ENCODE measurements at places on chromosomes 4 and X.

GRCh38 chr4:117357437-117357836 lies 272.1 kb upstream of the TRAM1L1 start:
- no peak for DNase-seq

DNA sequence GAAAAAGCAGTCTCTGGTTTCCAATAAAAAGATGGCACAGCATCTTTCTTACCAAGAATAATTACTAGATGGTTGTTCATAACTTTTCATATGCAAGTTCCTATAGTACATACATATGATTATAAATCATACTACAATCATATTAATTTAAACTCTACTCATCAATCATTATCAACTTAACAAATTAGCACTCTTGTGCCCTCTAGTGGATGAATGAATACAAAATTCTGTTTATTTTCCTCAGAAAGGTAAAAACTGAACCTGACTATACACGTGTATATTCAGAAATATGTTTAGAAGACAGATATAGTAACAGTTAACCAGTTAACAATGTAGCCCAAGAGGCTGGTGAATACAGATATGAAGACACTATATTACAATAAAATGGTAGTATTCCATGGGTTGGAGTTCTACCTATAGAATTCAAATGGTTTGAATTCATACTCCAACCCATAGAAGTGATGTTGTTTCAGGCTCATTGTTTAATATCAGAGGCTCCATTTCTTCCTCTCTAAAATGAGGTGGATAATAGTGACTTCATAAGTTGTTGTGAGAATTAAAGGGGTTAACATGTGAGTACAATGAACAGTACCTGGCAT lies 100.0 kb downstream of the ADAMTS3 start:
- DNase-seq = no peak

GRCh38 chr4:157043131-157043530 lies 32.8 kb upstream of the GLRB start:
- no peak for DNase-seq

GRCh38 chr4:74428276-74428675 lies 16.7 kb upstream of the AREG start:
- no peak for DNase-seq

- DNase-seq = no peak
Observed at GRCh38 chr4:72567821-72568675, 973 bp downstream of the ADAMTS3 start.

- DNase-seq = no peak
Observed at GRCh38 chrX:108601276-108601675, 135.1 kb downstream of the IRS4 start.

- DNase-seq = no peak
Observed at GRCh38 chr4:32499171-32499570, 1779.0 kb downstream of the PCDH7 start.

DNA sequence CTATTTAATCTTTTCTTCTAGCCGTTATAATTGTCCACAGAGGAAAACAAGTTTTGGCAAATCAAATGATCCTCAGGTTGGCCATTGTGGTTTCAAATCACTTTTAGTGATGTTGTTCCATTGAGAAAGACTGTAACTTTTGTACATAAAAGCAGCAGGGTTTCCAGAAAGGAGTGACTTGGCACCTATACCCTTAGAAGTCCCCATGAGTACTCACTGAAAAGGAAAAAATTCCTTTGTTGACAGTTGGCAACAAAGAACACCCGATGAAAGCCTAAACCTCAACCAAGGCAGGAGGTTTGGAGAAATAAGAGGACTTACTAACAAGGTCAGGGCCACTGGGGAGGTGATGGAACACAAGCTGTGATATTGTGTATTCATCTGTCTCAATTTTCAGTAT lies 474.4 kb downstream of the RAPGEF2 start:
- DNase-seq = no peak

GRCh38 chr4:26131711-26132110 lies 189.1 kb upstream of the RBPJ start:
- DNase-seq = no peak

GRCh38 chr4:164188236-164188635 lies 565.7 kb upstream of the SMIM31 start:
- no peak for DNase-seq

- no peak for DNase-seq
Observed at GRCh38 chr4:25857403-25857802, 5.4 kb downstream of the SEL1L3 start.

DNA sequence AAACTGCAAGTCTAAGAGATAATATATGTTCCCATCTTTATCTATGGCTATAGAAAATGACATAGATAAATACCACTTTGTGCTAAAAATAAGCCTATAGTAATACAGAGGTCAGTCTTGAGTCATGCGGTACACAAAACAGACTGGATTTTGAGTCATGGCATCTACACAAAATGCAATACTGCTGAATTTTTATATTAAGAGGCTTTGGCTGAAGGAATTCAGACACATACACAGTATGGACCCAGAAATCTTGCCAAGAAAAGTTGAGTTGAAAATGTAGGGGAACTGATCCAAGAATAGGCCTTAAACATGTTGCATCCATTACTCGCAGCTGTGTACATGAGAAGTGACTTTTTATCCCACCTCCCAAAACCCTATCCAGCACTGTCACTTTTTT lies 184.4 kb downstream of the TENM3 start:
- no peak for DNase-seq

GRCh38 chr4:182278729-182279128 lies 35.5 kb downstream of the TENM3 start:
- no peak for DNase-seq

DNA sequence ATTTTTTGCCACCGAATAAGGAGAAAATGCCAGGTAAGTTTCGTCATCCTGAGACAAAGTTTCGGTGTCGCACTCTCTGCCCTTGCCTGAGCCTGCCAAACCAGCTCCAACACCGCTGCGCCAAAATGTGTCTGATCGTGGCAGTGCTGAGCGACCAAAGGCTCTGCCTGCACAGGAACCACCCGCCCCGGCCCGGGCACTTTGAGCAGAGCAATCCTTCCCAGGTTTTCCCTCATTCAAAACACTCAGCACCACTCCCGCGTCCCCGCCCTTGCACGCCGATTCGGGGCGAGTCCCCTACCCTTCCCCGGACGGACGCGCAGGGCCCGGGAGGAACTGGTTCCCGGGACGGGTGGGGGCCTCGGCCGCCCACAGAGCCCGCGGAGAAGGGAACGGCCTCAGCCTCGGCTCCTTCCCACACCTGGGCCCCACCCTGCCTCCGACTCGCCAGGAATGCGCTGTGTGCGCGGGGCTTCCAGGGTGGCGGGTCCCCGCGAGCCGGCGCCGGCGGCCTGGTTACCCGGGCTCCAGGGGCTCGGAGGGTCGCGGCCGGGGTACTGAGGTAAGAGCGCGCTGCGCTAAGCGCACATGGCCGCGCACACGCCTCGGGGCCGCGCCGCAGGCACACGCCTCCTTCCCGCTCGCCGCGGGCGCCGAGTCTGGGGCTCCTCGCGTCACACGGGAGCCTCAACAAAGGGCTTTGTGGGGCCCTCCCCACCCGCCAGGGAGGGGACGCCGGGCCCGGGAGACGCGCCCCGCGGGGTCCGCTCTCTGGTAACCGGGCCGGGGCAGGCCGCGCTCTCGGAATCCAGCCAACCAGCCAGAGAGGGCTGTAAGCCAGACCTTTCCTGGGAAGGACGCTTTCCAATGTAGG lies at the start of gene C4orf36:
Gene C4orf36, minus strand, starts transcription at position 661 of the 874 bp plus-strand sequence. CDS start 902 bp downstream, outside the sequence.
- DNase-seq = no peak

DNA sequence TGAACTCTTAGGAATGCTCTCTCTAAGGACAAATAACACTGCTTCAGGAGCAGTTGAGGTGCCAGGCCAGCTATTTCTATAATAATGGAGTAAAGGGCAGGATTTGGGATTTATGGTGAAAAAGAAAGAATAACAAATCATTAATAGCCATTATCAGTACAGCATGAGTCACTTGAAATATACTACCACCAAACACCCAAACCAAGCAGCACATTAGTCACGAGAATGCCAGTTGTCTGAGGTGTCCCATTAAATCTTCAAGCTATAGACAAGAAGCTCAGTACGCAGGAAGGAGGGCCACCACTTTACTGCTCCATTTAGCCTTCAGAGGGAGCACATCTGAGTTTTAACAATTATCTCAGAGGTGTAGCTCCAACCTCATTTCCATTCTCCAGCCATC lies 106.8 kb upstream of the MAGEA10 start:
- no peak for DNase-seq

DNA sequence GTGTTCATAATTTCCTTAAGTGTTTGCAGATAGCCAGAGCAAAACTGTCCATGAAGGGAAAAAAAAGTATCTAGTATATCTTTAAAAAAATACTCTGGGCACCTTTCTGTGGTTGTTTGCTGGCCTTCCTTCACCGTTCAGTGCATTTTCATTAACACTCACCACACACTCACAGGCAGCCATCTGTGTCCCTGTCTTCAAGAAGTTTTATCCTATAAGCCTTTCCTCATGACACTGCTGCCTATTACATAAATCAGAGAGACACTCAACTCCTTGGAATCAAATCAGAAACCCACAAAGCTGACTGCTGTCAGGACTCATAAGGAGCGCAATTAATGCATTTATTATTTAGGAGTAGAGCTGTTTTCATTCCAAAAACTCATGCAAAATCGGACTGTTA lies 1720.2 kb downstream of the PCDH7 start:
- no peak for DNase-seq

DNA sequence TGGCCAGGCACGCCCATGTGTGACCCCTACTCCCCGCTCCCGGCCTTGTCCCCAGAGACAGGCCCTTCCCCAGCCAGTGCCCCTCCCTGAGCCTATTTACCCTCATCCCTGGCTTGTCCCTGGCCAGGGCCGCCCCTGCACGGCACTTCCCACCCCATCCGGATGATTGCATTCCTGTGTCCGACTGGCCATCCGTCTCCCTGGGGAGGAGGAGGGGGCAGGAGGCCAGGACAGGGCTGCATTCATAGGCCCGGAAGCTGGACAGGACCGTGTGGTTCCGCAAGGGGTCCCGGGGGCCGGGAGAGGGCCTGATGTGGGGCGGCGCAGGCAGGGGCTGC lies 22.8 kb downstream of the CTBP1 start:
- no peak for DNase-seq

DNA sequence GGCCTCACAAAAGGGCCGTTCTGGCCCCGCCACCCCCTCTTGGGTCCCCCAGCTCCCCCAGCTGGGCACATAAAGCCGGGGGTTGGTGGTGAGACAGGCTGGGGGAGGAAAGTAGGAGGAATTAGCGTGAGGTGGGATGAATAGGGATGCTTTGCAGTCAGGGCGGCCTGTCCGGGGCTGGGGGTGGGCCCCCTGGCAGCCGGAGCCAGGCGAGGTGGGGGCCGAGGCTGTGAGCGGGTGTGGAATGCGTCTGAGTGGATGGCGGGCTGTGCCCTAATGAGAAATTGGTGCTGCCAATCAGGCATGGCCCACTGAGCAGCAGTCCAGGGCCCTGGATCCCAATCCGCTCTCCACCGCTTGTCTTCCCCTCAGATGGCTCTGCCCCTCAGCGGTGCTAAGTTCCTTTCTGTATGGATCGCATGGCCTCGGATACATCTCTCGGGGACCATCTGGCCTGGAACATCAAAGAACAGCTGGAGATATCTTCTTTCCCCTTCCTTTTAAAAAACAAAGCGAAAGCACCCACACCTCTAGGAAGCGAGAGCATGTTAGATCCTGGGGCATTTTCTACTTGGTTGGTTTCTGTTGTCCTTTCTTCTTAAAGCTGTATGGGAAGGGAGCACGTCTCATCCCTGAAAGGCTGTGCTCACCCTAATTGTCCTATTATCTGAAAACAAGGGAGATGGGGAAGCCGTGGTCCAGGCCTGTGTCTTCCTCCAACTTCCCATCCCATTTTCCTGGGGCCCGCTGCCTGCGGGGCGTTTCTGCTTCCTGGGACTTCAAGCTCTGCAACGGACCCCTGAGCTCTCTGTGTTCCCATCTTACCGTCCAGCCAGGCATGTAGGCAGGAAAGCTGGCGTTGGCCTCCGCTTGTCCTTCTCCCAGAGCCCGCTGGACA lies 106.9 kb downstream of the SORCS2 start:
- DNase-seq = no peak

All from stimulated activated CD8-positive, alpha-beta memory T cell treated with anti-CD3 and anti-CD28 coated beads, Interleukin-7, amount 100 ng/mL, for 24 hours (primary cell).